Kidney epithelial cell (primary cell): ENCODE measurements at places on chromosomes 13 and 19. TPM values are rescaled to one million over a fixed set of nuclear protein-coding genes. Genes with fewer than 3 reads are reported as not detected.

LCP1 gene
- 83.1 and 87.6 TPM in 2 replicates for total RNA-seq

DNA sequence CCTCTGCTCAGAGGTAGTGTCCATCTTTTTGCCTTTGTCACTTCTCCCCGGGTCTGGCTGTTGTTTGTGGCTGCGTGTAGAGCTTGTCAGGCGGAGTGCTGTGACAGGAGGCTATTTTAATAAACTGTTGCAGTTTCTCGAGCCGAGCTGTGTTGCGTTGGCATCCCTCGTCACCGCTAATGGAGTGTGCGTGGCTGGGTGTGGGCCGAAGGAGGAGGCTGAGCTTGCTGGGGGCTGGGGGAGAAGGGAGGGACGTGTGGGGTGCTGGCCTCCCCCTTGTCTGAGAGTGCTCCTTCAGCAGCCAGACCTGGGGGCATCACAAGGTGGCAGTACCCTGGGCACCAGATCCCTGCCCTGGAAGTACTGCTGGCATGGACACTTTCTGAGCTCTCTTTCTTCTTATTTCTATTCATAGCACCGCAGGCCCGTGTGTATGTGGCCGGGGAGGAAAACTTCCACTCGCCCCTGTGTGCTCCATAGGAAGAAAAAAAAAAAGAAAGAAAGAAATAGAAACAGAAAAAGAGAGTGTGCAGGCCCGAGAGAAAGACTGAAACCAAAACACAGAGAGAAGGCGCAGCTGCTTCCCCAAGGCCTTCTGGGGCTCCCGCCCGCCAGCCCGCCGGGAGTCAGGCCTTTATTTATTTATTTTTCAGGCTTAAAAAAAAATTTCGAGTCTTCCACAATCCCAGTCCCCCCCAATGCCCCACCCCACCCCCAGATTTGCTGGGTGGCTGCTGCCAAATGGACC, 27.0 kb downstream of the NFIX start:
- DNase-seq: no peak

CBY2 gene
- total RNA-seq: not detected in 2 replicates

DNA sequence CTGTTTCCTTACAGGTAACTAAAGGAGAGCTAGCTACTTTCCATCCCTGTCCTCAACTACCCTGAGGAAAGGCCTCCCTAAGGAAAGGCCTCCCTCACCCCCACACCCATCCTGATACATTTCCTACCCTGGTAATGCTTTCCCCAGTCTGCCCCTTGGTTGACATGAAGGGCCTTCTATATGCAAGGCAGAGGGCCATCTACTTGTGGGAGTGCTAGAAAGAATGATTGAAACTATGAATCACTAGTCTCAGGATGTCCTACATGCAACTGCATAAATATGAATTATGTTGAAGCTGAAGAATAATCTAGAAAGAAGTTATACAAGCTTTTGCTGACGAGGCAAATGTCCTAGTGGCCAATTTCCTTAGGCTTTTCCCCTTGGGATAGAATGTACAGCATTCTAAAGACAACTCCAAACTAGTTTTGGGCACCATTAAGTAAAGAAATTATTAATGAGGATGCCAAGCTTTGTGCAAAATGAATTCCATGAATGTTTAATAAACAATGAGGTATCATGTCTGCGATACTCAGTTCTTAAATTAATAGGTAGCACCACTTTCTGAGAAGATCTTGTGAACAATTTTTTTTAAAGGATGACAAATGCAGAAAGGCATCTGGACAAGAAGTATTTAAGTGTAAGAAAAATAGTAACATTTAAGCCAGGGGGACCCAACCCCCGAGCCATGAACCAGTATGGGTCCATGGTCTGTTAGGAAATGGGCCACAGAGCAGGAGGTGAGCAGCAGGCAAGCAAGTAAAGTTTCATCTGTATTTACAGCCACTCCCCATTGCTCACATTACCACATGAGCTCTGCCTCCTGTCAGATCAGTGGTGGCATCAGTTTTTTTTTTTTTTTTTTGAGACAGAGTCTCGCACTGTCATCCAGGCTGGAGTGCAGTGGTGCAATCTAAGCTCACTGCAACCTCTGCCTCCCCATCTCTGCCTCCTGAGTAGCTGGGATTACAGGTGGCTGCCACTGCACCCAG, 223.0 kb downstream of the LHFPL6 start:
- DNase-seq: no peak

FGF9 gene
- total RNA-seq: 0.21 and 0.33 TPM in 2 replicates

GRCh38 chr13:21076253-21076652, 14.9 kb upstream of the LATS2 start:
- DNase-seq: no peak
